ENCODE measurements at places on chromosomes 12 and 14. TPM values are rescaled to one million over a fixed set of nuclear protein-coding genes. Genes with fewer than 3 reads are reported as not detected.

Gene TTC5
- total RNA-seq: 20.0 TPM

Gene CCDC177
- not detected for total RNA-seq

Gene FAM161B
- 1.9 TPM for total RNA-seq

Gene SRGAP1
- 13.9 TPM for total RNA-seq

Gene CD4
- not detected for total RNA-seq

Gene MIP
- total RNA-seq: not detected

Gene LRRK2
- total RNA-seq: 2.5 TPM

Gene CLBA1
- 15.9 TPM for total RNA-seq

Gene GUCY2C
- total RNA-seq: 0.06 TPM

Gene B4GALNT3
- 1.0 TPM for total RNA-seq

Gene WNT1
- not detected for total RNA-seq

Gene SLC38A6
- 23.9 TPM for total RNA-seq

Gene OTOGL
- total RNA-seq: 0.04 TPM

Gene RPS6KA5
- 4.0 TPM for total RNA-seq
